ENCODE measurements at places on chromosomes 16 and 17.

DNA sequence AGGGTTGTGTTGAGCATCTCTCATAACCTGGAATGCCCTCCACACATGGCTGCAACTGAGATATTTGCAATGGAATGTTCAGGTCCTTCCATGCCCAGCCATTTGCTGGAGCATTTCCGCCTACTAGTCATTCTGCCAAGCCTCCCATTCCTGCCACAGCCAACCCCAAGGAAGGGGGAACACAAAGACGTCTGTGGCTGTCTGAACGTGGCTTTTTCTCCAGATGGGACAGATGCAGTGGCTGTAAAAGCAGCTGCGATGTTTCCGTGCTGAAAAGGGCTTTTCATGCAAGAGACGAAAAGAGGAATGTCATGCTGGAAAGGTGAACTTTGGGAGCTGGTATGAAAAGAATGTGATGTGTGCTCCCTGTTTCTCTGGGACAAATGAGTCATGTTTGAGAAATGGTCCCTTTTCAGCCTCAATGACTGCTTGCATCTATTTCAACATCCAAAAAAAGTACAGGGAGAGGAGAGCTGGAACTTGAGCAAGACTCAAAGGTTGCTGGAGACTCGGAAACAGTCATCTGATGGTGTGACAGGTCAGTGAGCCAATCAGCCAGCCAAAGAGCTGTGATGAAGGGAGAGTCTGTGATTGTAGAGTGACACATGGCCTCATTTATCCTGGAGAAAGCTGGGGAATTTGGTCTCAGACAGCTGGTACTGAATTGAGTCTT lies 208.9 kb downstream of the SHISA9 start:
- DNase-seq: peak; percentile 6

DNA sequence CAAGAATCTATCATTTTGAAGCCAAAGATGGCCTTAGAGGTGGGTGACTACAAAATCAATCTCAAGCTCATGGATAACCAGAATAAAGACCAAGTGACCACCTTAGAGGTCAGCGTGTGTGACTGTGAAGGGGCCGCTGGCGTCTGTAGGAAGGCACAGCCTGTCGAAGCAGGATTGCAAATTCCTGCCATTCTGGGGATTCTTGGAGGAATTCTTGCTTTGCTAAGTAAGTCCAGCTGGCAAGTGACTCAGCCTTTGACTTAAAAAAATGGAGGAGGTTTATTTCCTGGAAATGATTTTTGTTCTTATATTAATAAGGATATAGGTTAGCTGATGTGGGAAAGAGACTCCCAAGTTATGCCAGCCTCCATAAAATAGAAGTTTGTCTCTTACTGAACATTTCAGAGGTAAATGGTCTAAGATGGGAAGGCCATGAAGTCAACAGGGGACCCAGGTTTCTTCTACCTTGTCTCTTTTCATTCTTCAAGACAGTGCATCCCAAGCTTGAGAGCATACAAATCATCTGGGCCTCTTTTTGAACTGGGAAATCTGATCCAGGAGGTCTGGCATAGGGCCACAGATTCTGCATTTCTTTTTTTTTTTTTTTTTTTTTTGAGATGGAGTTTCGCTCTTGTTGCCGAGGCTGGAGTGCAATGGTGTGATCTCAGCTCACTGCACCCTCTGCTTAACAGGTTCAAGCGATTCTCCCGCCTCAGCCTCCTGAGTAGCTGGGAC lies 19.8 kb upstream of the TANGO6 start:
- DNase-seq: peak; percentile 46

DNA sequence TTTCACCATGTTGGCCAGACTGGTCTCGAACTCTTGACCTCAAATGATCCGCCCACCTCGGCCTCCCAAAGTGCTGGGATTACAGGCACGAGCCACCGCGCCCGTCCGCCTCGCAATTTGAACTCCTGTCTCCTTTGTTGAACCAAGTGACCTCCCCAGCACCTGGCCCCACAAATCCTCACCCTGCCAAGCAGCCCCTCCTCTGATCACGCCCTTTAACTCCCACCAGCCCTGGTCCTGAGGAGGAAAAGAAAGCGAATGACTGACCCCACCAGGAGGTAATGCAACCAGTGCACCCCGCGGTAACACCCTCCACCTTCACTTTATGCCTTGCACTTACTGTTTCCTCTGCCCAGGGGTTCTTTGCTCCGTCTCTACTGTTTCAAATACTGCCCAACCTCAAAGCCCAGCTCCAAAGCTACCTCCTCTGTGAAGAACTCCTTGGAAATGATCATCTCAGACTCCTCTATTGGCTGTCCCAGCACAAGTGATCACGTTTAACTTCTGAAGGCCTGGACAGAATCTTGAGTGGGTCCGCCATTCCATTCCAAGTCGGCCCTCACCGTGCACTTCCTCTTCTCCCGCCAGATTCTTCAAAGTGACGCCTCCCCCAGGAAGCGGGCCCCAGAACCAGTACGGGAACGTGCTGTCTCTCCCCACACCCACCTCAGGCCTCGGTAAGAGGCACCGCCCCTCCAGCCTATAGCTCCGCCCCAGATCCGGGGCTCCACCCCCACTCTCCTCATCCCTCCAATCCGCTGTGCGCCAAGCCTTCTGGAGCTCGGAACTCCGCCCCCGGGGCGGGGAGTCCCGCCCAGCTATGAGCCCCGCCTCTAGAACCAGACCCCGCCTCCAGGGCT lies 4.4 kb downstream of the CD19 start:
- peak; percentile 99 for DNase-seq

DNA sequence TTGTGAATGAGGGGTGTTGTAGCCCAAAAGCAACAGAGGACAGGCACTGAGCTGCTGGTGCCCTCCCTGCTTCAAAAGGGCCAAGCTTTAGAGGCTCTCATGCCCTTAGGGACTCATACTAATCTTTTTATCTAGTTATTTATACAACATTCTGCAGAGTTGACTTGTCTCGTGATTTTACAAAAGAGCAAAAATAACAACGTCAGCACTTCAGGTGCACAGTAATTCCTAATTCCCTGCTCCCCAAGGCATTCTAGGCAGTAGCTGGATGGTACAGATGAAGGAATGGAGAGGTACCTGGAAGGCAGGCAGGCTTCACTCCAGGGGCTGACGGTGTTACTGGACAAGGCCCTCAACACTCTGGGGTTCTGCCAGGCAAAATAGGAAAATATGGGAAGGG lies 406.7 kb upstream of the CCL2 start:
- DNase-seq: no peak

DNA sequence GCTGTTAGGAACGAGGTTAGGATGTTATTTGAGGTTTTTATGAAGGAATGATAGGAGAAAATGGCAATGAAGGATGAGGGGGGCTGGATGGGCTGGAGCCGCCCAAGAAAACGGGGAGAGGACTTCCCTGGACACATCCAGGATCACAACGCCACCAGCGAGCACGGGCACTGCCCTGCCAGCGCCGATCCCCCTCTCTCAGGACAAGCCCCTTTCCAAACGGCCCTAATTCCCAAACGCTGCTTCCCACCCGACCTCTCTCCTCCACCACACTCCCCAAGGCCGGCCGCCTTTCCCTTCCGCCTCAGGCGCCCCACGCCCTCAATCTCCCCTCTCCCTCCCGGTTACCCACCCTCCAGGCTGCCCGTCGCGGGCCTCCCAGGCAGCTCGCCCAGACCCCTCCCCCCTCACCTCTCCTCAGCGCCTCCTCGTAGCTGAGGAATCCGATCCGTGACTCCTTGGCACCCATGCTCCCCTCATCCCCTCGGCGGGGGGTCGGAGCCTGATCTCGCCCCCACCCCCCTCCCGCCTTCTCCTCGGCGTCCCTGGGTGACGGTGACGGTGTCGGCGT lies 377 bp downstream of the USP32 start:
- peak; percentile 91 for DNase-seq

DNA sequence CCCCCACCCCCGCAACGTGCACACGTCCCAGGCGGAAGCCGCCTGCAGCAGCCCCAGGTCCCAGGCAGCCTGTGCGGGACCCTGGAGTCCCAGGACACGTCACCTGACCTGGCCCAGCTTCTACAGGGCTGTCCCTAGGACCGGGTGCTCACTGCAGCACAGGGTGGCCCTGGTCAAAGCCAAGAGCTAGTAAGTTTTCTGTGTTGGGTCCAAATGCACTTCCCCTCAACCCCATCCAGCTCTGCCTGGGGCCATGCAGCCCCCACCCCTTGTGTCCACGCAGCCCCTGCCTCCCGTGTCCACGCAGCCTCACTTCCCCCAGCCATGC lies 22.1 kb upstream of the PVALEF start:
- no peak for DNase-seq

DNA sequence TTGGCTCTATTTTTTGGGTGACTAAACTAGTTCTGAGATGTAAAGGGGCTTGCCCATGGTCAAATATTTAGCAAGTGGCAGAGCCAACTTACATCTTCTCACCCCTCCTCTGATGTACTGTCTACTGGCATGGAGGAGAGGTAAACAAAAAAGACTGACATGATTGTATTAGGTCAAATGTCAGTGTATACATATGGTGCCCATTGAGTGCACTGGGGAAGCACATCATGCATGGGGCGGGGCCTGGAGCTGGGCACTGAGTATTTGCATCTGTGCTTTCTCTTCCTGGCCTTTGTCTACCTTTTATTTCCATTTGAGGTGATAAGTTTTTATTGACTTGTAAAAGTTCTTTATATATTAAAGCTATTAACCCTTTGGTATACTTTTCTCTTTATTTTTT lies 22.3 kb upstream of the POLR3E start:
- DNase-seq: no peak

- DNase-seq: no peak
These were observed 10.2 kb downstream of the NOG start for GRCh38 chr17:56603486-56604238.

- DNase-seq: no peak
These were observed 57.9 kb upstream of the KCNJ16 start for GRCh38 chr17:70017112-70017511.

DNA sequence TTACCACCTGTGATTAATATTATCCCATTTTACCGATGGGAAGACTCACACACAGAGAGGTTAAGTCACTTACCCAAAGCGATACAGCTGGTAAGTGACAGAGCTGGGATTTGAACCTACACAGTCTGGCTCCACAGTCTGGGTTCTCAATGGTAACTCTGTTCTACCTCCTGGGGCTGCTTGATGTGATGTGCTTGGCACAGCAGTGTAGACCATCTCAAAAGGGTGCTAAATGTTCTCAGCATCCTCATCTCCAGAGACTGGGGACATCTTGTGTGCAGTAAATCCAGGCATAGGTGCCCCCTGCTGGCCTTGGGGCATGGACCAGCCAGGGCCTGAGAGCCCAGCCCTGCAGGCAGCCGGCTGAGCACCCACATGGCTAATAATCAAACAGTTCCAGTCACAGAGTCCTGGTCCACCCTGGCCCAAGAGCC lies 15.4 kb upstream of the KATNB1 start:
- DNase-seq: peak; percentile 68

GRCh38 chr16:83588070-83588469 lies 219.7 kb upstream of the HSBP1 start:
- DNase-seq: no peak

DNA sequence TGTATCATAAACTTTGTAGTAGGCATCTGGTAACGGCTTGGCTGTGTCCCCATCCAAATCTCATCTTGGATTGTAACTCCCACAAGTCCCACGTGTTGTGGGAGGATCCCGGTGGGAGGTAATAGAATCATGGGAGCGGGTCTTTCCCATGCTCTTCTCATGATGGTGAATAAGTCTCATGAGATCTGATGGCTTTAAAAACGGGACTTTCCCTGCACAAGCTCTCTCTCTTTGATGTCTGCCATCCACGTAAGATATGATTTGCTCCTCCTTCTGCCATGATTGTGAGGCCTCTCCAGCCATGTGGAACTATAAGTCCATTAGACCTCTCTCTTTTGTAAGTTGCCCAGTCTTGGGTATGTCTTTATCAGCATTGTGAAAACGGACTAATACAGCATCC lies 248.7 kb downstream of the SNX29 start:
- DNase-seq: no peak

DNA sequence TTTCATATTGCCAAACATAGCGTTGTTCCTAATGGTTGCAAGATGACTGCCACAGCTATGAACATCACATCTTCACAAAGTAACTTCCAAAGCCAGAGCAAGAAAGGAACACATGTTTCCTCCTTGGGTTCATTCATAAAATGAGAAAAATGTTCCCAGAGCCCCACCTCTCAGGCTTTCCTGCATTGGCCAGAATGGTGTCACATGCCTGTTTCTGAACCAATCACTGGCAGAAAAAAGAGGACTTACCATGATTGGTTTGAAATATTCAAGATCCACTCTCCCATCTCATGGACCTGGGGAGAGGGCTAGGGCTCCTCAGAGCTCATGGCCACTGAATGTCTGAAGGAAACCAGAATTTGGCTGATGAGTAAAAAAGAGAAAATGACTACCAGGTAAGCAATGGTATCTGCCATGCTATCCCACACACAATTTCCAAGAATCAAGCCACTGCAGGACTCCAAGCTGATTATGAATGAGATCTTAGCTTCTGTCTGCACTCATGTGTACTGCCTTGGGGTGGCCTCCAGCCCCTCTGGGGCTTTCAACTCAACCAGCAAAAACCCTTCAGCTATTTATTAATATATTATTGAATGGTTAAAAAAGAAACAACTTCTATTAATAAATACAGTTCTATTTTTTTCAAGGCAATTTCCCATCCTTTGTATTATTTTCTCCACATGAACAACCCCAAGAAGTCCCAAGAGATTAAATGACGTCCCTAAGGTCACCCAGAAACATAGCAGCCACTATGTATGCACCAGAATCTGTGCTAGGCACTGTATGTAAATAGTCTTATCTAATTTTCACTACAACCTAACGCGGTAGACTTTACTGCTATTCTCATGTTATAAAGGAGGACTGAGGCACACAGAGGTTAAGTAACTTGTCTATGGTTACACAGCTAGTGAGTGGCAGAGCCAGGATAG lies 61.4 kb upstream of the TMC5 start:
- DNase-seq: no peak

GRCh38 chr16:15903960-15904359 lies 15.6 kb upstream of the CEP20 start:
- no peak for DNase-seq

DNA sequence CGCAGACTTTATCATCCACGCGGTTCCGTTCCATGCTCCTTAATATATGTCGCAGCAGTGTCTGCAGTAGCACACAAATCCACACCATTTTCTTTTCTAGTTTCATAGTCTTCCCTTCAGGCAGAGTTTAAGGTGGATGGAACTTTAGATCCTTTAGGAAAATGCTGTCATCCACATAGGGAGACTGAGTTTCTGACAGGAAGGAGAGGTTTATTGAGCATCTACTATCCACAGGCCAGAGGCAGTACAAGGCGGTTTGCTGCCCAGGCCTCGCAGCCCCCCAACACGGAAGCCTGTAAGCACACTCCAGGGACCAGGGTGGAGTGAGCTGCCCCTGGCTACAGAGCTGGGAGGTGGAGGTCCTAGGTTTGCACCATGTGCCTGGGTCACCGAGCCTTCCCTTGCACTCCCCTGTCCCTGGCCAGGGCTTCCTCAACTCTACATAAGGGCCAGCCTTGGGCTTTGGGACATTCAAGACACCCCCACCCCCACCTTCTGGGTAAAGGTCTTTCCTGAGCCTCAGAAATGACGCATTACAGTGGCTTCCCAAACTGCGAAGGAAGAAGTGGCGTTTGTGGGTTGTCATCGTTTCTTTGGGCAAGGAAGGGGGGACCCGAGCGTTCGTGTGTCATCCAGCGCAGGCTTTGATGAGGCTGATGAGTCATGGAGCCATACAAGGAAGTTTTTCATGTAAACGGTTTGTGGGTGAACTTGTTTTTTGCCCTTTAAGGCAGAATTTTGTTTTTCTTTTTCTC lies 146.5 kb upstream of the PLCG2 start:
- DNase-seq: no peak

Measured in H7 (cell line).